ENCODE measurements at places on chromosomes 7 and 10.

DNA sequence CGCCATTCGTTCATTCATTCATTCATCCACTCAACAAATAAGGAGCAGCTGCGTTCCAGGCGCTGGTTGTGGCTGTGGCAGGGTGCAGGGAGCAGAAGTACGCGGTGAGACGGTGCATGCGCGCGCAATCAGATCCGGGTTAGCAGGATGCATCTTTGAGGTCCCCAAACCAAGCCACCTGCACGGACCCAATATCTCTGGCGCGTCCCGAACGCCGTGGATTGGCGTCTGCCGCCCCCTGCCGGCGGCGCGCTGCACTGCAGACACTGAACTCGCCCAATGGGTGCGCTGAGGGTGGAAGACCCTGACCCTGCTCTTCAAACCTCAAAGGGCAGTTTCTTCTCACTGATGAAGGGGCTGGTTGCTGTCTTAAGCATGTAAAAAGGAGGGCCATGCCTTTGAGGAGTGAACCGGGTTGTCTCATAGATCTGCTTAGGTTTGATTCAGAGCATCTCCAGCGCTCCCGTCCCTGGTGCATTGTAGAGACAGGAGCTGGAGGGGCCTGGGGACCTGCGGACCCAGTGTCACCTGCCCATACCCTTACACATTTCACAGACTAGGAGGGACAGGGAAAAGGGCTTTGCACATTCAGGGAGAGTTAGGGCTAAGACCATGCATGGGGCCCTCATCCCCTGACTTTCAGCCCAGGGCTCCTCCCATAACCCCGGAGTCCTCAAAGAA lies 102.5 kb downstream of the RAMP3 start:
- DNase-seq: peak; percentile 25

- no peak for DNase-seq
Observed at GRCh38 chr7:35253460-35253709, 515 bp downstream of the TBX20 start.

- DNase-seq: no peak
Observed at GRCh38 chr7:21972397-21972784, 26.7 kb upstream of the CDCA7L start.

GRCh38 chr10:76497666-76498065 lies 1066.2 kb downstream of the LRMDA start:
- no peak for DNase-seq

GRCh38 chr10:45144326-45145070 lies 143.8 kb downstream of the ZNF22 start:
- no peak for DNase-seq

GRCh38 chr10:53356616-53357349 lies 584.2 kb upstream of the MBL2 start:
- no peak for DNase-seq

DNA sequence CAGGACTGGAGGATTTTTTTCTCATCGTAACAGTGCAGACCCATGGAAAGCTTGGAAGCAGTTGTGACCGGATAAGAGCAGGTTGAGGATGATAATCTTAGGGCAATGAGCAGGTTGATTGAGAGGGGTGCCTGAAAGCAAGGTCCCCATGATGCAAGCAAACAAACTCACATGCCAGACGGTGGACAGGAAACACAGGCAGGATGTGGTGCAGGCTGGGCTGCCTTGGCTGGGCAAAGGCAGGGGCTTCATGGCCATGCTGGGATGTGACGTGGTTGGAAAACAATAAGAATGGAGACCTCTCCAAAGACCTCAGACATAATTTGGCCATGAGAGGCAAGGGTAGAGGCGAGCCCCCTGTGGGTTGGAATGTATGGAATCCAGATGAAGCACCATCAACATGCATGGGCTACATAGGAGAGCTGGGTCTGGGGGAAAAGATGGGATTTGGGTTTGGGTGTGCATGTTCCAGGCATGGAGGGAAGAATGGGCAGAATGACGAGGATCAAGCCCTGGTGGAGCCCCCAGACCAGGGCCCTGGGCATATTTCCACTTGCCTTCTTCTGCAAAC lies 58.3 kb downstream of the IKZF1 start:
- no peak for DNase-seq

- no peak for DNase-seq
Observed at GRCh38 chr10:72056113-72056512, 32.2 kb downstream of the SPOCK2 start.

DNA sequence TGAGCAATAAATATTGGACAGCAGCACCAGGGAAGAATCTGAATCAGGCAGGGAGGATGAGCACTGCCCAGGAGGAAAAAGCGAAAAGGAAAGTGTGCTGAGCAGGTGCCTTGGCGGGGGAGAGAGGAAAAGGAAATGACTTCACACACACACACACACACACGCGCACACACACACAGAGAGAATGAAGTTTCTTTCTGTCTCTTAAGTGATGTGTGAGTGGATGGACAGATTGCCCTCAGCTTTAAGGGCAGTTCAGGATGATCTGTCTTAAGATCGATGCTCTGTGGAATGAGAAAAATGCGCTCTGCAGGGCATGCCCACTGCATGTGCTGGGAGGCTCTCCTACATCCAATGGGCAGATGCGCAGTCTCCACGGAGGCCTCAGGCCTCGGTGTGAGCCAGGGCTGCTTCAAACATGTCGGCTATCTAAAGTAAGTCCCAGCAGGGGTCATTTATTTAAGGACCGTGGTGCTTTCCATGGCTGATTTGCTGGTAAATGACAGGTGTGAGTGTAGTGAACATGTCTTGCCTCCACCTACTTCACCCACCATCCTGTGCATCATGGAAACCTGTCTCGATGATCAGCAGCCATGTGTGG lies 2.5 kb upstream of the ACBD5 start:
- peak; percentile 59 for DNase-seq

DNA sequence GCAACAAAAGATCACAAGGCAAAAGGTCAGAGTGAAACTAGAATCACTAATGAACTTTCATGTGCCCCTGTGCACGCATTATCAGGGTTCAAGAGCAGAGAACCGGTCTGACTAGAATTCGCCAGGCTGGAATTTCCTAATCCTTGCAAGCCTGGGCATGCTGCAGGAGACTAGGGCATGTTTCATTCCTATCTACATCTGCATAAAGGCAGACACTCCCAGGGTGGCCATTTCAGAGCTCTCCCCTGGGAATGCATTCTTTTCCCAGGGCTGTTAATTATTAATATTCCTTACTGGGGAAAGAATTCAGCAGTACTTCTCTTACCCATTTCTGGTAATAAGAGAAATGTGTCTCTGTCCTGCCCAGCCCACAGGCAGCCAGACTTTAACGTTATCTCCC lies 90.5 kb downstream of the CDC14C start:
- no peak for DNase-seq

GRCh38 chr10:73159038-73159648 lies 8.7 kb downstream of the ECD start:
- peak; percentile 35 for DNase-seq

GRCh38 chr10:124081547-124082140 lies 11.8 kb downstream of the CHST15 start:
- DNase-seq: no peak

DNA sequence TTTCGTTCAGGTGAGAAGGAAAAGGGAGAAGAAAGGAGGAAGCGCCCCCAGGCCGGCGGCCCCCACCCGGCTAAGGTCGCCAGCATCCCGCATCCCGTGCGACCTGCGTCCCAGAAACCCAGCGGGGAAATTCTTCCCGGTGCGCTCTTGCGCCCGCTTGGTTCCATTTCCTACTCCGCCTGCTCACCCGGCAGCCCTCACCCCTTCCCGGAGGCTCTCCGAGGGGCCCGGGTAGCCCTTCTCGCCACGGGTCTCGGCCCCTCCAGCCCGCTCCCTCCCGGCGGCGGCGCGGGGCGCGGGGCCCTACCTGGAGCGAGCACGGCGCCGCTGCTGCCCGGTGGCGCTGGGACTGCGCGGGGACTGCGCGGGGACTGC lies at the start of gene PRKCQ:
Gene PRKCQ (minus strand): TSS at position 373 of the 375 bp plus-strand sequence. CDS start 65,141 bp downstream, outside the sequence.
- DNase-seq: no peak

GRCh38 chr7:132609222-132609621 lies 33.0 kb upstream of the PLXNA4 start:
- no peak for DNase-seq

DNA sequence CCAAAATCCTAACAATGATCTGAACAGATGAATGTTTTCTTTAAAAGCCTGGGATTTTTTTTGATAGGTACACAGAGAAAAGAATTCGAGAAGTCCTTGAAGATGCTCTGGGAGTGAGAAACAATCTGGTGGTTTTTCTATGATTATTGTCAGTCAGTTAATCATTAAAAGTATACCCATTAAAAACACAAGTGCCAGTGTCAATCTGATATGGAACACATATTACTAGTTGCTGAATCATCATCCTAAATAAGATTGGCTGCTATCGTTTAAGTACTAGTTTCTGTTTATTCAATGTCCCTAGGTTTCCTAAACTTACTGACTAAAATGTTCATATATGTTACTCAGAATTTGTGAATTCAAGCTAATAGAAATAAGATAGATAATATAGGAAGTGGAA lies 16.1 kb downstream of the COL28A1 start:
- no peak for DNase-seq

GRCh38 chr7:117949232-117949631 lies 76.0 kb upstream of the CTTNBP2 start:
- no peak for DNase-seq

DNA sequence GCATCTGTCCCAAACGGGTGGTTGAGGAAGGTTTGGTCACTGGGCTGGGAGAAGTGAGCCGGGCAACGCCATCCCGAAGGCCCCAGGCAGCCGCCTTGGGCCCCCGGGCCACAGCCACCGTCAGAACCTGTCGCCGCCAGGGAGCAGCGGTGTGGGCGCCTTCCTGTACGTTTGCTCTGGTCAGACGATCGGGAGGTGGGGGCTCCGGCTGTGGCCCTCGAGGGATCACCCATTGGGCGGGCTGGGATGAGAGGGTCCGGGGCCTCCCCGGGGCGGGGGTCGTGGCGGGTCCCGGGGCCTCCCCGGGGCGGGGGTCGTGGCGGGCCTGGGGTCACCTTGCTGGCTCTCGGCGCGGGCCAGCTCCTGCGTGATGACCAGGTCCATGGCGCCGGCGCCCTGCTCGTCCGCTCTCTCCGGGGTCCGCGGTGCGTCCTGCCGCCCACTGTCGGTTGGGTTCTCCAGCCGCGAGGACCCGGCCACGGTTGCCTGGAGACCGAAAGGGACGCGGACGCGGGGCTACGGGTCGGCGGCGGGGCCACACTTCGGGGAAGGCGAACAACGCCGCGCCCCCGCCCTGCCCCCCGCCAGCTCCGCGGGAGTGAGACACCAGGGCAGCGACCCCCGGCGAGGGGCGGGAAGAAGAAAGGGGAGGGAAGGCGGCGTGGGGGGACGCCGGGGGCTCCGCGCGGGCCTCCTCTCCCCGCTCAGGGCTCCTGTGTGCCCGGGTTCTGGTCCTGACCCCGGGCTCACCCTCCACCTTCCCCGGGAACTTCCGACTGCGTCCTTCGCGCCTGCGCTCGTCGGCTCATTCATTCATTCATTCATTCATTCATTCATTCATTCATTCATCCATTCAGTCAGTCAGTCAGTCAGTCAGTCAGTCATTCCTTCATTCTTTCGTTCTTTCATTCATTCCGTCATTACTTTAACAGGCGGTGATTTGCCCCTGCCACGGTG lies at the start of gene CFAP46:
Gene CFAP46 (minus strand): TSS at position 470 of the 957 bp plus-strand sequence. CDS start 86 bp downstream, at position 384.
- DNase-seq: no peak

DNA sequence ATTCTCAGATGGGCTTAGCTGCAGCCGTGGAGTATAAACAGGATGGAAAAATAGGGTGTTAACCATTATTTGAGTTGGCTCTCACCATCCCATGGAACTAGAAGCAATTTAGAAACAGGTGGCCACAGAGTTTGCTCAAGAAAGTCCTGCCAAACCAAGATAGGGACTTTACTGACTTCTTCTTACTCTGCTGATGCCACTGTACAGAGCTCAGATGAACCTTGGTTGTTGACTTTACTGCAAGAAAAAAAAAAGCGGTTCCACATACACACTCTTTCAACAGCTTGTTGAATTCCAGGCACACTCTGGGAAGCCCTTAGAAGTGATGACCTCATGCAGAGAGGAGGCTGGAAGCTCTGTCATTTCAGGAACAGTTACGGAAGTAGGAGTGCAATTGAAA lies 753.4 kb downstream of the NRG3 start:
- no peak for DNase-seq

DNA sequence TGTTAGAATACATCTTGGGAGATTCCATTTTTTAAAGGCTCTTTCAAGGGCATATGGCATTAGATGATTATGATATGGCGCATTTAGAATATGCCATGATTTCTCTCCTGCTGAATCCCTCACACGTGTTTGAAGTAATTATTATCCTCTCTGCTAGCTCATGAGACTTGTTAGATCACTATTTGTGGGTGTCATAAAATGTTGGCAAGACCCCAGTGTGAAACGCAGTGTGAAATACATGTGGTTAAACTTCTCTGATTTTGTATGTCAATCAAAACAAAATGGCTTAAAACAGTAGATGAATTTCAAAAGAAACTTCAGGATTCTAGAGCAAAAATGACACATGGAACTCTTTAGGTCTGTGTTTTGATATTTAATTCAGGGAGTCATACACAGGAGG lies 560.8 kb downstream of the AUTS2 start:
- no peak for DNase-seq

GRCh38 chr7:130492523-130493274 lies 814 bp downstream of the MEST start:
- no peak for DNase-seq

GRCh38 chr10:129785536-129785981 lies 178.5 kb downstream of the EBF3 start:
- no peak for DNase-seq
